ENCODE measurements at places on chromosomes 16 and 17.

DNA sequence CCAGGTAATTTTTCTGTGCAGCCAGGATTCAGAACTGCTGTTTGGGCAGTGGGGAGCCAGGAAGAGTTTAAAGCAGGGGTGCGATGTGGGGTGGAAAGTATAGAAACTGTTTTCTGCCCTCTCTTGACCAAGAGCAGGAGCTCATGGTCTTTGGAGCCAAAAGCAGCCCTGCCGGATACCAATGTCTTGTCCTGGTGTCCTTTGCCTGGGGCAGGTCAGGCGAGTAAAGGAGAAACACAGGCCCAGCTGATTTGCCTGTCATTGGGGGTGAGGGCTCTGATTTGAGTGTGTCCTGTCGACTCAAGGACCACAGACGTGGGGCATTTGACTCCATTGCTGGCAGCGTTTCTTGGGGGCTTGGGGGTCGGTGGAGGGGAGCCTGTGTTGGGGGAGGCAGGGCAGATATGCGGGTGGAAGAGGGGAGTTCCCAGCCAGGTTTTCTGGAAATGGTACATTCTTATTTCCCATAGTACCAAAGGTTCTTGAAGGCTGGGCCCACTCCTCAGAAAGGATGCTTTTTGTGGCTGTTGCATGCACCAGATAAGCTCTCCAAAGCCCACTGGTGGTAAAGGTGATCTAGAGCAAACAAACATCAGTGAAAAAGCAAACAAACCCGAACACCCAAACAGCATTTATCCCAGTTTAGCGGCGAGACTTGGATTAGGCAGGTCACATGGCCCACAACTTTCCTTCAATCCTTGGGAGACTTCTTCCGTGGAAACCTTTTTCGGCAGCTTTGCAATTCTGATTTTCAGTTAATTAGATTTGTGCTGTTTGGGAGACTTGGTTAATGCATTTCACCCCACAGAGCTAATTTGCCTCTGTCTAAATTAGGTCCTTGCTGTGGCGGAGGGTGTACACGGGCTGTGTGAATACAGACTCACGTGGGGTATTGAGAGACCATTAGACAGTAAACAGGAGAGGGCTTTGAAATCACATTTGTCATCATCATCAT is 59.0 kb downstream of the MSI2 start:
- no peak for DNase-seq

- no peak for DNase-seq
Measured at GRCh38 chr17:81135505-81136278, 29.6 kb upstream of the PVALEF start.

DNA sequence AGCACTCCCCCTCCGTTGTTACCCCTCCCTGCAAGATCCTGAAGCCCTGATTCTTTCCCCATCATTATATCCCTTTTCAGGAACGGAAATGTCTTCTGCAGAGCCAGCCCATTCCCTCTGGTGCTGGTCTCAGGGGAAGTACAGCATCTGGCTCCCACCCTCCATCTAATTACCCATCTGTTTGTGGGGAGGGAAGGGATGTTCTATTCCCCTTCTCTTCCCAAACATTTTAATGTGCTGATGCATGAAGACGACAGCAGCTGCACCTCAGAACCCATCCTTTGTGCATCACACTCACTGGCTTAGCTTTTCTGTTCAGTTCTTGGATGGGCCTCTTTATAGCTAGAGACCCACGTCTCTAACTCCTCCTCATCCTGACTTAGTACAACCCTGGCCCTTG is 367.2 kb downstream of the CDH13 start:
- DNase-seq: no peak

- DNase-seq: no peak
Measured at GRCh38 chr17:81301195-81302144, 6.4 kb upstream of the SLC38A10 start.

DNA sequence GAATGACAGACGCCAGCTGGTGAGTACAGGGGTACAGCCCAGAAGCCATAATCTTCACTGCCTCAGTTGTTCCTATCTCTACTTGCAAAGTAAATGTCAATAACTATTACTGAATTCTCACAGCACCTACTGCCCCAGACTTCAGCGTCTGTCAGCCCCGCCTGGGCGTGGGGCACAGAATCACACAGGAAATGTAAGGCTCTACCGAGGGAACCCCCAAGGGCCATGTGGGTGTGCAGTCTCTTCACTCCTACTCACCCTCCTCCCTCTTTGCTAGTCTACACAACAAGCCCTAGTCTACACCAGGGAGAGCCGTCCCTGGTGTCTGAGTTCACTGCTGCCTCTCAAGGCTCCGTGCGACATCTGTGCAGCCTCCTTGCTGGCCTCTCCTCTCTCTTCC is 4.5 kb downstream of the NPTX1 start:
- no peak for DNase-seq

GRCh38 chr16:58409316-58409973 is 17.2 kb downstream of the GINS3 start:
- peak; percentile 83 for DNase-seq

DNA sequence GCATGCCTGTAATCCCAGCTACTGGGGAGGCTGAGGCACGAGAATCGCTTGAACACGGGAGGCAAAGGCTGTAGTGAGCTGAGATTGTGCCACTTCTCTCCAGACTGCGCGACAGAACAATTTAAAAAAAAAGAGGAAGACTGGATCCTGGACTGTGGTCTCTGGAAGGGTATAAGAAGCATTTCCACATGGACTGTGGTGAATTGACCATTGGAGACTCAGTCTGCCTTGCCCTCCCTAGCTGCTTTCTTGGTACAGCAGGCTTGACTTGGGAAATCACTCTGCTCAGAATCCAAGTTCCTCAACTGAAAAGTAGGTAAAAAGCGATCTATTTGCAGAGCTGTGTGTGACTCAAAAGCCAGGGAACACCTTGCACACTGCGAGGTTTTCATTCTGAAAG is 1.0 kb upstream of the MGRN1 start:
- DNase-seq: no peak

- DNase-seq: no peak
Measured at GRCh38 chr17:51673070-51673469, 412.7 kb downstream of the UTP18 start.

DNA sequence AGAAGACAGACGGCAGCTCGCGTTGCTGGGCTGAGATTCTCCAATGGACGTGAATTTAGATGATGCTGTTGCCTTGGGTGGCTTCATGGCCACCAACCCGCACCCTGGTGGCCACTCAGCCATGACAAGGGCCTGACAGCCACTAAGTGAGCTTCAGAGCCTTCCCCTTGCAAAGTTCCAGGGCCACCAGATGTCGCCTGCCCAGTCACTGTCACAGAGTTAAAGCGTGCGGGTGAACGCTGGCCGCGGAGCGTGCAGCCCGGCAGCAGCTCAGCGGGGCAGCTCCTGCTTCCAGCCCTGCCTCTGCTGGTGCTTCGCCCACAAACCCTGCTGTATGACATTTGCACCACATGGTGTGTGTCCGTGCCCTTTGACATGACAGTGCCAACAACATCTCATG is 13.3 kb upstream of the KREMEN2 start:
- no peak for DNase-seq

- DNase-seq: no peak
Measured at GRCh38 chr16:74892574-74893461, 92.1 kb downstream of the WDR59 start.

- DNase-seq: peak; percentile 97
Measured at GRCh38 chr16:4474192-4474961, at the start of gene NMRAL1. Gene NMRAL1, minus strand, starts transcription at chr16:4474625. Its CDS starts 493 bp downstream, at chr16:4474132.

DNA sequence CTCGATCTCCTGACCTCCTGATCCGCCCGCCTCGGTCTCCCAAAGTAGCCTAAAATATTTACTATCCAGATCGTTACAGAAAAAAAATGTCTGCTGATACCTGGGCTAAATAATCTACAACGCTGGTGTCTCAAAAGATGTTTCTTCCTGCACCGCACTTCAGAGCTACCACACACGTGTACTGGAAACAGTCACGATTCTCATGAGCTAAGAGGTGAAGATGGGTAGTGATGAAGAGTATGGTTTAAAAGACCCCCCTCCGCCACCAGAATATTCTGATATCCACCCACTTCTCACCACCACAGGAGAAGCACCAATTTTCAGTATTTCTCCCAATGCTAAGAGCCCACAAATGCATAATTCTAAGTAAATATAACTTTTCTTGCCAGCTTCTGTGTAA is 50.2 kb downstream of the SMG6 start:
- DNase-seq: no peak

- no peak for DNase-seq
Measured at GRCh38 chr17:35313875-35314409, 59.5 kb downstream of the SLFN11 start.

GRCh38 chr16:86120201-86121192 is 221.5 kb downstream of the IRF8 start:
- no peak for DNase-seq

- DNase-seq: no peak
Measured at GRCh38 chr17:4317610-4318009, 48.9 kb downstream of the UBE2G1 start.

- DNase-seq: no peak
Measured at GRCh38 chr16:19406891-19407491, 10.7 kb upstream of the TMC5 start.

DNA sequence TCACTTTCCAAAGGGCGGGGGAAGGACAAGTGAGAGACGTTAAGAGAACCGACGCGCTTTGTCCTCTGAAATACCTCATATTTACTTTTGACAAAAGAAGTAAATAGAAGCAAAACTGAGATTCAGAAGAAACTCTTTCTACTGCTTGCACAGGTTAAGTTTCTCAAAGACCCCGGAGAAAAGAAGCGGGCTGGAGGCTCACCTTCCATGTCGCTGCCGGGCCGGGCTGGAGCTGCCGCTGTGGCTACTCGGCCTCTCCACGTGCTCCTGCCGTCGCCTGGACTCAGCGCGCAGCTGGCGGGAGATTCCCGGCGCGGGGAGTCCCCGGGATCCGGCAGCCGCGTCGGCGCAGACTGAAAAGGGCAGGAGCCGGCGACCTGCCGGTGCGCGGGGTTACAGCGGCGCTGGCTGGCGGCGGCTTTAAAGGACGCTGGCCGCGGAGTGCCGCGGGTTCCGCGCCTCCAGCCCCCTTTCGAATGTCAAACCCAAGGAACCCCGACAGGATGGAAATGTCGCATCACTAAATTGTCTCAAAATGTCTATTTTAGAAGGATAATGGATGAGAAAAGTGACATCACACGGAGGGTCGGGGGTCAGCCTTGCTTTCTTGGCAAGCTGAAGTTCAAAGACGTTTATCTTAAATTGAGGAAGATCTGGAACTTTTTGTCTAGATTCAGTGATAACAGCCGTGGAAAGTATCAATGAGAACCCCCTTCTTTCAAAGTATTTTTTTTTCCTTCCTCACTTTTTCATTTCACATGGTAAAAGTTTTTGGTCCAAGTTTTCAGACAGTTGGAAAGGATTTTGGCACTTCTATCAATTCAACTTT is at the start of gene IKZF3:
TSS of gene IKZF3 (minus strand) at position 395 of the 829 bp plus-strand sequence. CDS start at position 209, 186 bp downstream.
- no peak for DNase-seq

DNA sequence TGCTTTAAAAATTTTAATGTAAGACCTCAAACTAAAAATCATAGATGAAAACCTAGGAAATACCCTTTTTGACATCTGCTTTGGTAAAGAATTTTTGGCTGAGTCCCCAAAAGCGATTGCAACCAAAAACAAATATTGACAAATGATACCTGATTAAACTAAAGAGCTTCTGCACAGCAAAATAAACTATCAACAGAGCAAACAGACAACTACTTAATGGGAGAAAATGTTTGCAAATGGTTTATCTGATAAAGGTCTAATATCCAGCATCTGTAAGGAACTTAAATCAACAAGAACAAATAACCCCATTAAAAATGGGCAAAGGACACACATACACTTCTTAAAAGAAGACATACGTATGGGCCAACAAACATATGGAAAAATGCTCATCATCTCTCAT is 242.5 kb downstream of the BCAS3 start:
- DNase-seq: no peak

- no peak for DNase-seq
Measured at GRCh38 chr17:55726440-55726839, 3.8 kb upstream of the TMEM100 start.

DNA sequence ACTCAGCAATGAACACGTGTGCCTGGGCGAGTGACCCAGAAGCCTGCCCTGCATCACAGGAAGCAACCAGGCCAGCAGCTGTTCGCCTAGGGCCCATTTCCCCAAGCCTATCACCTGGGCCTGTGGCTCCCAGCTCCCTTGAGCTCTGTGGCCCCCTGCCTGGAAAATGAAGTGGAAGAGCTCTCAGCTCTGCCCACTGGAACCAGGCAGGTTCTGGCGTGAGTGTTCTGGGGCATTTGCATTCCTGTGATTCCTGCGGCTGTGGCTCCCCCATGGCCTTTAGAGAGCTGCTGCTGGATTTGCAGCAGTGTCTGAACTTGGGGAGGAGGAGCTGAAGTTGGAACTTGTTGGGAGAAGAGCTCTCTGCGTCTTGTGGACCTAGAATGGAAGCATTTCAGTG is 22.8 kb downstream of the PGS1 start:
- no peak for DNase-seq

GRCh38 chr16:66534376-66534799 is 15.5 kb downstream of the TK2 start:
- DNase-seq: no peak

DNA sequence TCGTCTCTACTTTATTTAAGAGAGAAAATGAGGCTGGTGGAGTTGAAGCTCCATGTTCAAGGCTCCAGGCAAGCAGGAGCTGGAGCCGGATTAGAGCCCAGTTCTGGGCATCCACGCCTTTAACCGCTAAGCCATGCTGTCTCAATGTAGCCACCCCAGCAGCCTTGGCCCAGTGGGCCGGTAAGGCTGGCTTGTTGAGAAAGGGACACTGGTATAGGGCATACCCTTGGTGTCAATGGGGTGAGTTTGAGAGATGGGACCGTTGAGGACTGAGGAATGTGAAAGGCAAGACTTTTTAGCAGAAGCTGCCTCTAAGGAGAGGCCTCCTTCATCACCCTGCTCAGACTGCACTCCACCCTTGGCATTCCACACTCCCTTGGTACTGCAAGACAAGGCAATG is 147.4 kb downstream of the CYLD start:
- DNase-seq: no peak

- DNase-seq: no peak
Measured at GRCh38 chr17:82098939-82099763, 1.1 kb upstream of the FASN start.

DNA sequence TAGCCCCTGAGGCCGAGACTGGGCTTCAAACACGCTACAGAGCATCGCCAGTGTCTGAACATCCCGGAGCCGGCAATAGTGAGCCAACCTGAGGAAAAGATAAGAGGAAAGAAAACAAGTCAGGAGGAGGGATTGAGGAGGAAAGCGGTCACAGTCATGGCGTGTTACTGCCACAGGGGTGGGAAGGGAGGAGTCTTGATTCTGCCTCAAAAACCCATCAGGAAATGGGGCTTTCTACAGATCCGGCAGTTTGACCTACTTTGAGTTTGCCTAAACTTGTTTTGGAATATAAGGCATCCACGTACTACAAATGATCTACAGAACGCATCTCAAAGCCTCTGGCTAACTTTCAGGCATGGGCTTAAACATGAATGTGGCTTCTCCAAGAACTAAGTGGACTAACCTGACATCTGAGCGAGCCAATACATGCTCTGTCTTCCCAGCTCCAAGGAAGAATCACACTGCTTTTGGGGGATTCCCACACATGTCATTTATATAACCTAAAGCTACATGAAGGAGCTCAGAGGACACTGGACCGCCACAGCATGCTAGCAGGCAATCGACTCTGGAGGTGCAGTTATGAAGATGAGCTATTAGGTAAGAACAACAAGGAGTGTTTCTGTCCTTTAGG is 96.6 kb downstream of the WDR59 start:
- DNase-seq: no peak

All from PC-9 (cell line).